ENCODE measurements at places on chromosomes 7 and 10.

- peak; percentile 99 for DNase-seq
These were observed at the start of gene DHTKD1 for GRCh38 chr10:12068449-12069269. DHTKD1 (plus strand) TSS chr10:12068954; CDS start chr10:12069034, 80 bp downstream.

DNA sequence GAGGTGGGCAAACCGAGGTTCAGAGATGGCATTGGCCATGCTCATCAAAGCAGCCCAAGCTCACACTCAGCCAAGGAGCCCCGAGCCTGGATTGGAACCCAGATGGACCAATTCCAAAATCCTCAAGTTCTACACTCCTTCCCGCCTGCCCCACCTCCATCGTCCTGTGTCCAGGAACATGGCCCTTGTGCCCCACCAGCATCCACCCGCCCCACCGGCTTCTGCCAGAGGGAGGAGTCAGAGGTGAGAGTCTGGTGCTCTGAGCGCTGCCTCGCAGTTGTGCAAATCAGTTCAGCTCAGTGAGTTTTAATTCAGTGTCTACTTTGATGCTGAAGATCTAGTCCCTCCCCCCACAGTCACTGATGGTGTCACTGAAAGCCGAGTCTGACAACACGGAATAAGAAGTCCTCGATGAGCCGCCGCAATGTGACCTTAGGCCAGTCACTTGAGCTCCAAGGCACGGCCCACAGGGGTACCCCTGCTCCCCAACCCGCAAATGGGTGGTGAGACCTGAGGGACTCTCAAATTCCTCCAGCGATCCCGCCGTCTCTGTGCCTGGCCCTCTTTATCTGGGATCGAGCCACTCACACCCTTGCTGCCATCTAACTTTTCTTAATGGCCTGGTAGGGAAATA lies 26.3 kb downstream of the PRKAG2 start:
- DNase-seq: no peak

GRCh38 chr10:122861711-122862161 lies 16.1 kb upstream of the CUZD1 start:
- no peak for DNase-seq

DNA sequence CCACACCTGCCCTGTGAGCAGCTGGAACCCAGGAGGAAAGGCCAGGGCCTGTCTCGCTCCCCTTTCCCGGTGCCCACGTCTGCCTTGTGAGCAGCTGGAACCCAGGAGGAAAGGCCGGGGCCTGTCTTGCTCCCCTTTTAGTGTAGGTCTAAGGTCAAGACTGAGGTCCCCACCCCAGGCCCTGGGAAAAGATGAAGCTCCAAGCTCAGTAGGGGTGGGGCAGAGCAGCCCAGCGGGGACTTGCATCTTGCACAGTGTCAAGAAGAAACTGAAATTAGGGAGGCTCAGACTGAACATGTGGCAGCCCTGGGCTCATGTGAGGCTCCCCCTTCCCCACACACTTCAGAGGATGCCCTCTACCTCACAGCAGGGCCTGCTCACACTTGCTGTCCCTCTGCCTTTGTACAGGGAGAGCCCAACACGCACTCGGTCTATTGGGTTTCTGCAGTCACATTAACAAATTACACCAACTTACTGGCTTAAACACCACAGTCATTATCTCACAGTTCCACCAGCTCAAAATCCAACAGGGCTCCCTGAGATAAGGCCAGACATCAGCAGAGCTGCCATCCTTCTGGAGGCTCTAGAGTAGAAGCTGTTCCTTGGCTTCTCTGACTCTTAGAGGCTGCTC lies 12.4 kb downstream of the POLL start:
- DNase-seq: no peak

DNA sequence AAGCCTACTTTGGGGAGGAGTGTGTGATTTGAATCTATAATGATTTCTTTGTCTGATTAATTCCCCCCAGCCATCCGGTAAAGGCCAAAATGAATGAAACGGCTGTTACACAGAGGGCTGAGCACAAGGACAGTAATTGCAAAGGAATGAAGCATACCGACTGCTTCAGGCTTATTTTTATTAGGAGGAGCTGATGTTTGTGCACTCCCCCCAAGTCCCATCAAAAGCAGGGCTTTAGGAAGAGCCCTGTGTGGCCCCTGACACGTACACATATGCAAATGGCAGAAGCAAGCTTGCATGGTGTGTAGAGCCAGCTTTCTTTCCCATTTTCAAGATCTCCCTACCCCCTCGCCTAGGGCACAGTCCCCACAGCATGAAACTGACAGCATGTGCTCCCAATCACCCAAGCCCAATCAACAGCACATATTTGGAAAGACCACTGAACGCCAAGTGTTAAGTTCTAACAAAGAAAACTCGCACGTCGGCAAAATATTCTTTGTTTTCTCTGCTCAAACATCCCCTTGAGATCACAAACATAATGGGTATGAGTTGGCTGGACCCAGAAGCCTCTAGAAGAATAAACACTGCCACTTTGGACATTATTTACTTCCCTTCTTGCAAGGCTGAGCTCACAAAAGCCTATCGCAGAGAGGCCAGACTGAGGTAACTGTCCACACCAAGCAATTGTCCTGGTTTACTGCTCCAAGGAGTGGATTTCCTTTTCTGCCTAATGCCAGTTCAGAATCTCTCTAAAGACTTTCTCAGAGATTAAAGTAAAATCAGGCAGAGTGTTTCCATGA lies 143.0 kb downstream of the CUBN start:
- no peak for DNase-seq

Data from stimulated activated CD4-positive, alpha-beta T cell treated with anti-CD3 and anti-CD28 coated beads, Interleukin-15, amount 100 ng/mL, for 1 hour (primary cell).